ENCODE measurements at places on chromosomes 11 and 22.

DNA sequence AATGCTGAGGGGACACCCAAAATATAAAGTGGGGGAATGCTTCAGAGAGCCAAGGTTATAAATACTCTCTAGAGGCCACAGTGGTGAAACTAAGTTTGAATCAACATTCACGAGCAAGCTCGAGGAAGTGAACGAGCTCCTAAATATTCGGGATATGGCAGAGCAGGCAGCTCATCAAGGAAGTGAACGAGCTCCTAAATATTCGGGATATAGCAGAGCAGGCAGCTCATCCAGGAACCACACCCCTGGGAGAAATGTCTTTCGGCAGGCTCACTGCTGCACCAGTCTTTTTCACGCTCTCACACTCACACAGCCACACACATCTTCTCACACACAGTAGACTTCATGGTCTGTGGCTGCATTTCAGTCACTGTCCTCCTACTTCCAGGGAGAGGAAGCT lies 787.5 kb downstream of the OPCML start:
- no peak for DNase-seq

GRCh38 chr11:128890543-128891368 lies at the start of gene KCNJ5:
KCNJ5 (plus strand) TSS chr11:128891356; CDS start chr11:128911274, 19,918 bp downstream.
- no peak for DNase-seq

DNA sequence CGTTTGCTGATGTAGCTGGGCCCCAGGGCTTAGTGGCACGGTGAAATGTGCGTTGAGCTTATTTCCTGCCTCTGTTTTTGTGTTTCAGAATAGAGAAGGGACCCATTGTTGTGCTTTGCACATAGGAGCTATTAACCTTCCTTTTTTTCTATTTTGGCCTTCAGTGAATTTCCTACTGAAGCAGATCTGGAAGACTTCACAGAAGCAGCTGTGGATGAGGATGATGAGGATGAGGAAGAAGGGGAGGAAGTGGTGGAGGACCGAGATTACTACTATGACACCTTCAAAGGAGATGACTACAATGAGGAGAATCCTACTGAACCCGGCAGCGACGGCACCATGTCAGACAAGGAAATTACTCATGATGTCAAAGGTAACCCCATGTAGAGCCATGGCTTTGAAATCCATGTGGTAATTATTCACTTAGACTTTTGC lies 37.4 kb upstream of the ST14 start:
- DNase-seq, result no peak

DNA sequence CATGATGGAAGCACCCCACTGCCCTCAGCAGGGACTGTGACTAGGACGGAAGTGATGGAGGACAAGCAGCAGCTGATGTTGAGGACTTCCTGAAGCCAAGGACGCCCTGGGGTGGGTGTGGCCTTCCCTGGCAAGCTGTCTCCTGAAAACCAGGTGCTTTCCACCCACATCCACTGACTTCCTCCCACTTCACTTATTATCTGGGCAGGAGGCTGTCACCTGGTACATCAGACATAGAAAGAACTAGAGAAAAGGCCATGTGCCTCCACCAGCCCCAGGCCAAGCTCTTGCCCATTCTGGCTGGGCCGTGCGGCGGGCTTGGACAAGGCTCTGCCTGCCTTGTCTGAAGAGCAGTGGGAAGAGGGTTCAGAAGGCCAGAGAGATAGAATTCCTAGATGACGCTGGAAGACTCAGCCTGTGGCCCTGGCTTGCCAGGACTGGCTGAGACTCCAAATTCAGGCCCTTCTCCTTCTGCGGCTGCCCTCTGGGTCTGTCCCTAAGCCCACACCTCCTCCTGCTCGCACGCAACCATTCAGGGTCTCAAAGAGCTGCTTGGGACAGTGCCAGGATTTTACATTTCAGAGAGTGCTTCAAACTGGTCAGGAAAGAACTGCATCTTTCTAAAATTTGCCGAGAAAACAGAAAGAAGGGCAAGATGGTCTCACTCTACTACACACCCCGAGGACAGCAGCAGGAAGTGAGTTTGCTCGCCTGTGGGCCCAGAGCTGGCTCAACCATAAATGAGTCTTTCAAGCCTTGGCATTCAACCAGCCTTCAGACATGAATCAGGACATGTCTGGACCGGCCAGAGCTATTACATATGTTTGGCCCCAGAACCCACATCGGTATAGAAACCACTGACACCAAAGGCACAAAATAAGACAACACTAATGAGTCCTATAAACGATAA lies 13.3 kb downstream of the ARHGAP1 start:
- DNase-seq, result no peak

GRCh38 chr22:20980938-20981722 lies 967 bp upstream of the LZTR1 start:
- DNase-seq, result no peak

DNA sequence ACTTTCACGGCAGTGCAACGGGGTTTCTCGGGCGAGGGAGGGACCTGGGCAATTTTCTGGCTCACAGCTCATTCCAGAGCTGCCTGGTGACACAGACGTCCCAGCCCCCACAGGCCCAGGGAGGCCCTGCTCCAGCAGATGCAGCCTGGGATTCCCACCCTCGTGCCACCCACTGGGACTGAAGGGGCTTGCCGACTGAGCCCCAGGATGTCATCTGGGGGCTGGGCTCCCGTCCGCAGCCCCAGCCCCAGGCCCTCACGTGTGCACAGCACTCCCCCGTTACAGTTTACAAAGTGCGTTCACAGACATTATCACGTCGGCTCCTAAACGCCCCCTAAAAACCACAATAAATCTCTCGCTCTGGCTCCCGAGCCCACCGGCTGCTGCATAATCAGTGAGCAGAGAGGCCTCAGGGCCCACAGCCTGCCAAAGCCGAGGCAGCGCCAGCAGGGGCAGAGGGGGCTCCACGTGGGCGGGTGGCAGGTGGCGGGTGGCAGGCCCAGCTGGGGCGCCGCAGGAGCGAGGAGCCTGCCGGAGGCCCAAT lies 76.9 kb upstream of the TCF20 start:
- no peak for DNase-seq

DNA sequence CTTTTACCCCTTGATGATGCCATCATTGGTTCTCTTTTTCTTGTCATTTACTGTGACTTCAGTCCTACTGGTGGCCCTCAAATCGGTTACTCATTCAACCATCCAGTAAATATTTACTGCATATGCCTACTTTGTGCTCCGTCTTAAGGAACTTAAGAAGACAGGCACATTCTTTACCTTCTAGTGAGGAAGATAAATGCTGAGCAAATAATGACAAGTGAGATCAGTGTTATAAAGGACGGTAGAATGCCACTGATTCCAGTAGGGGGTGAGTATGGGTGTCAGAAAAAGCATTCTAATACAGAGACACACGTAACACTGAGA lies 1.6 kb downstream of the ANKRD42 start:
- DNase-seq, result no peak

- DNase-seq, result no peak
These were observed 18.1 kb upstream of the RASD2 start for GRCh38 chr22:35522225-35523149.

- no peak for DNase-seq
These were observed 103.5 kb upstream of the CADM1 start for GRCh38 chr11:115607621-115608221.

- no peak for DNase-seq
These were observed 1.4 kb downstream of the NUDT22 start for GRCh38 chr11:64227405-64227956.

GRCh38 chr22:43085658-43086606 lies 3.3 kb downstream of the TTLL1 start:
- no peak for DNase-seq

DNA sequence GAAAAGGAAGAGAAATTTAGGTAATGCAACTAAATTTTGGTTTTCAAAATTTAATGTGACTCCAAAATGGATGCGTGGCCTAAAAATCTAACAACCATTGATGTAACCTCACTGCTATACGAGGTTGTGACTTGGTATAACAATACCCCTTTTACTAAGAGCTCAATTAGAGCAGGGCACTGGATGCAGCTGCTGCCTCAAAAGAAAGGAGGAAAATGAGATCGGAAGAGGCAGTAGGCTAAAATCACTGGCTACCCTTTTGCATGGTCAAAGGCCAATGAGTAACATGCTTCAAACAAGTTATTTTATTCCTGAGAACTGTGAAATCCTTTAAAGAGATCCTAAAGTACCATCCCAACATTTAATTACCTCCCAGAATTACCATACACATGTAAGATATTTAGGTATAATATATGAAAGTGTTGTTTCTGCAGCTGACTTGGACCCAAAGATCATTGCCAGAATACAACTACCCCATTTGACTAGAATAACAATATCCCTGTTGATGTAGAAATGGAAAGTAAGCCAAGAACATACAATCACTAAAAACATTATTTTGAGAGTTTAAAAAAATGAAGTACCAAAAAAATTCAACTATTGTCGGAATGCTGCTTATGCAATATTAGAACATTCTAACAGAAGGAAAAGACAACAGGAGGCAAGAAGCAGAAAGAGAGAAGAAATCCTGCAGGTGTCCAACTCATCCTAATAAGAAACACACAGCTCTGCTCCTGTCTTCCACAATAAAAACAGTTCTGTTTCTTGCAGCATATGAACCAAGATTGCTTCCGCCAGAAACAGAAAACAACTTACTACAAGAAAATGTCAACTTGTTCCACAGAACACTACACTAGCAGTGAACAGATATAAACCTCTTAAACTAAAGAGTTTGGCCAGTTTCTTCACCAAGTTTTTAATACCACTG lies 15.0 kb downstream of the SIK3 start:
- DNase-seq, result no peak

DNA sequence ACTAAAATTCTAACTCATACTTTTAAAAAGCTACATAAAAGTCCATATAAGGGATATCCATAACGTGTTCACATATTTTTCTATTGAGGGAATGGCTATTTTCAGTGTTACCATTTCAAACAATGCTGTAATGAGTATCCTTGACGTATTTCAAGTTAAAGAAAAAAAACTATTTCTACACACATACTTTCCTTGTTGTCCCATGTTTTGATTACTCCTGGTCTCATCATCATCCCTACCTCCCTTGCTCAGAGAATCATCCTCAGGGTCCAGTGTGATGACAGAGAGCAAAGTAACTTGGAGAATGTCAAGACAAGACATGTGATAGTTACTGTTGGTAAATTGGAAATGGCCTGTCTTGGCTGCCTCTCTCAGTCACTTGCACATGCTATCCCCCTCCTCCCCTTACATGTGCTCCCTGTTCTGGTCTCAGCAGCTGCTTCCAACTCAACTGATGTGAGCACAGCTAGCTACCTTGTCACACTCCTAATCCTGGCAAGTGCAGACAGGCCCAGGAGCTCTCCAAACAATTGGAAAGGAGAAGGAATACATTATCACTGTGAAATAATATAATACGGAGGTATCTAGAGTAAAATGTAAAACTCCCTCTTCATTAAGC lies 21.8 kb downstream of the NUMA1 start:
- no peak for DNase-seq

- no peak for DNase-seq
These were observed 59.5 kb upstream of the WNT11 start for GRCh38 chr11:76265771-76266241.

GRCh38 chr11:128210148-128210940 lies 377.0 kb downstream of the ETS1 start:
- peak; percentile 99 for DNase-seq

- no peak for DNase-seq
These were observed 108.1 kb downstream of the CCDC34 start for GRCh38 chr11:27254744-27255446.

- DNase-seq, result no peak
These were observed 75.3 kb downstream of the CD44 start for GRCh38 chr11:35214226-35214770.

GRCh38 chr11:69501891-69502860 lies 20.7 kb downstream of the LINC01488 start:
- no peak for DNase-seq

DNA sequence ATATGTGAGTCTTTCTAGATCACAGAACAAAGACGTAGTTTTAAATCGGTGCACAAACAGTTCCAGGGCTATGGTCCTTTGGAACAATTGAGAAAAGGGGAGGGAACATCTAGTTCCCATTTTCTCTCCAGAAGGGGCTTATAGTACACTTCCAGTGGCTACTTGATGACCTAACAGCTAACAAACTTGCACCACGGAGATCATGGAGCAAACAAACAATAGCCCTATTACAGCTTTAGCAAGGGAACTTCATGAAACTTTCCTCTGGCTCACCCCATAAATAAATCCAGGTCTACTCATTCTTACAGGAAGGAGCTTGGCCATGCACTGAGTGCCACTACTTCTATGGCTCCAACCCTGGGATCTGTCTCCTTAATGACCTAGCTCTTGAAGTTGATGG lies 8.3 kb upstream of the FOLR2 start:
- no peak for DNase-seq

DNA sequence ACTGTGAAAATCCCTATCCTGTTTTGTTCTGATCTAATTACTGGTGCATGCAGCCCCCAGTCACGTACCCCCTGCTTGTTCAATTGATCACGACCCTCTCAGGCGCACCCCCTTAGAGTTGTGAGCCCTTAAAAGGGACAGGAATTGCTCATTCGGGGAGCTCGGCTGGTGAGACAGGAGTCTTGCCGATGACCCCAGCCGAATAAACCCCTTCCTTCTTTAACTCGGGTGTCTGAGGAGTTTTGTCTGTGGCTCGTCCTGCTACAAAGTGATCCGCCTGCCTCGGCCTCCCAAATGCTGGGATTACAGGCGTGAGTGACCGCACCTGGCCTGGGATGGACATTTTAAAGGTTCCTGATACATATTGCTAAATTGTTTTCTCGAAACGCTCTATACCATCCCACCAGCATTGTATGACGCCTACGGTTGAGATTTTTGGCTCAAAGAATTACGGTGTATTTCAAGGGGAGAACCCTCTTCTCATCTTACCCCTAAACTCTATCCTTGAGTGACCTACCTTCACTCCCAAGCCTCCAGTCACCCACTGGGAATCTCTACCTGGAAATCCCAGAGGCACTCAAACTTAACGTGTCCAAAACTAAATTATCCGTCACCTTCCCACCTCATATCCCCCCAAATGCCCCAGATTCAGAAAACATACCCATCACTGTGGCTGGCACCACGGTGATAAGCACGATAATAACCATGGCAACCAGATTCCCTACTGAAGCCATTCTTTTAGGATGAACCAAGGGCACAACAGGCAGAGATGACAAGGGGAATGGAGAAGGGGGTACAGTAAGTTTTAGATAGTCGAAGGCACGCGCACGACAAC lies 789 bp upstream of the POLA2 start:
- no peak for DNase-seq

DNA sequence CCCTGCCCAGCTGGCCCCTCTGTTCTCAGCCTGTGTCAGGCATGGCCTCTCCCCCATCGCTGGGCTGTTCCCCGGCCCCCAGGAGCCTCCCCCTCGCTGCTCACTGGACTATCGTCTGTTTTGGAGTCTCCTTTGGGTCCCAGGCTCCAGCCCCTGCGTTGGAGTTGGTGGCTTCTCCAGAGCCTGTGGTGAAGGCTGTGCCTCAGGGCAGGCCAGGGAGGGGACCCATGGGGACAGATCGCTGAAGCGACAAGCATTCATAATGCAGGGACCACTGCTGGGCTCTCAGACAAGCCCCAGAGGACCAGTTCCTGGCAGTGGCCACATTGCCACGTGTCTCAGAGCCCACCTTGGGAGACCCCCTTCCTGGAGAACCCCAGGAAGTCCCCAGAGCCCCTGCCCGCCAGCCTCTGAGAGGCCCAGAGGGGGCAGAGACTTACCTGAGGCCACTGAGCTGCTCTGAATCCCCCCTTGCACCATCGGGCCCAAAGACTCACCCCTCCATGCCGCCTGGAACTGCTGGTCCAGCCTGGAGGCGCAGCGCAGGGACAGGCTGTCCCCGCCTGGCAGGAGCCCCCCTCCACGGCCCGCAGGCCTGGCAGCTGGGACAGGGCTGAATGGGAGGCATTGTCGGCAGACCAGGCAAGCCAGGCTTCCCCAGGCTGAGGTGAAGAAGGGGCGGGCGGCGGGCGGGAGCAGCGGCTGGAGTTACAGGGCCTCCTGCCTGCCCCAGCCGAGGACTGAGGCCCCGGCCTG lies at the start of gene CHADL:
Gene CHADL, minus strand, starts transcription at position 555 of the 756 bp plus-strand sequence. Its CDS starts 50 bp downstream, at position 505.
- DNase-seq, result no peak

Measured in SW 1271 (cell line).